ENCODE measurements at places on chromosomes 5 and 9.

DNA sequence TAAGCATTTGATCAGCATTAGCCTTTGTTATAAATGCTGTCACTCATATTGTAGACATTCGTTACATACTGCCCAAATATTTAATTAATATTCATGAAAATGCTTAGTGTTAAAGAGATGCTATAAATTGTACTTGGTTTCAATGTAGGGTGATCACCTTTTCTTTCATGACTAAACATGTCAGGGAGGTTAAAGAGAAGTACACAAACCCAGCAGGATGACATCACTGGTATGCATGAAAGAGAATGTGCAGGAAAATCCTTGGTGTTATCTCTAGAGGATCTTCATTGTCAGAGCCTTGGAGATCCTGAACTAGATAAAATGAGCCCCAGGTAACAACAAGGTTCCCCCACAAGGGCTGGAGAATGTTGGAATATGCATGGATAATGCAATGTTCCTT lies 33.0 kb upstream of the SV2C start:
- DNase-seq: no peak

DNA sequence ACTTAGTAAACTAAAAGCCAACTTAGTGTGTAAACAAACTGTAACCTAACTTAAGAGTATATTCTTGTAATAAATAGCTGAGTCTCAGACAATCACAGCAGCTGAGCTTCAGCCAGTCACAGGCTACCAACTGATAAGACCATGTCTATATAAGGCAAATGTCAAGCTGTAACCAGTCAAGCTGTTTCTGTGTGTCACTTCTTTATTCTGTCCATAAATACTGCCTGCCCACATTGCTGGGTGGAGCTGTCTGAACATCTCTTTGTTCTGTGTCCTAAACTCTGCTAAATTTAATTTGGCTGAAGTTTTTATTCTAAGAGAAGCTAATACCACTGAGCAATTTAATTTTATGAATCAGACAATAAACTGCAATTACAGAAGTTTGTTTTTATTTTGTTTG lies 412.1 kb upstream of the CDH10 start:
- DNase-seq: no peak

DNA sequence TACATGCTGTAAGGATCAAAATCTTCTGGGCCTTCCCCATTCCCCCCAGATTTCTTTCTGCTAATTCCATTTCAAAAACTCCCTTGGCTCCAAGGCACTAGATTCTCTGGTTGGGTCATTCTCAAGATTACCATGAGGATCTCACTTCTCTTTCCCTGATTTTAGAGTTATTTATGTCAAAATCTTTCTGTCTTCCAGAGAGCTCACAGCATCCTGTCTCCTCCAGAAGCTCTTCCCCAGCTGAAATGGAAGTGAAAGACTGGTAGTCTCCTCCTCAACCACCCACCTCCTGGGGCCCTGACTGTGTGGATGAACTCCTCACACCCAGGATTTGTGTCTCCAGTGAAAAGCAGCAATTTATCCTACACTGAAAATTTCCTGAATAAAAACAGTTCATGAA lies 11.9 kb upstream of the ZNF366 start:
- no peak for DNase-seq

- DNase-seq: no peak
Observed at GRCh38 chr5:74310386-74310785, 330.1 kb downstream of the ENC1 start.

DNA sequence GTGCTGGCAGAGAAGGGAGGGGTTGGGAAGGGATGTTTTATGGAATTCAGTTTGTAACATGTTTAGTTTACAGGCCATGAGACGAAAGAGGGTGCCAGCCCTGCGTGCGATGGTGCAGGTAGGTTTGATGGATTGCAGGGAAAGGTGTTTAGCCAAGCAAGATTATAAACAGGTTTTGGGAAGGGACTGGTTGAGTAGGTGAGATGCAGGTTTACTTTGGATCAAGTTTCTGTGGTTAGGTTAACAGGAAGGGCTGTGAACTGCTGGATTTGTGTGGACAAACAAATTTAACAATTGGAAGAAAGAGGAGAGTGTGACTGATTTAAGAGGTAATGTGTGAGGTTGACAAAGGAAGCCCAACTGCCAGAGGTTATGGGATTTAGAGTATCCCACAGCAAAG lies 32.6 kb upstream of the GPX3 start:
- no peak for DNase-seq

DNA sequence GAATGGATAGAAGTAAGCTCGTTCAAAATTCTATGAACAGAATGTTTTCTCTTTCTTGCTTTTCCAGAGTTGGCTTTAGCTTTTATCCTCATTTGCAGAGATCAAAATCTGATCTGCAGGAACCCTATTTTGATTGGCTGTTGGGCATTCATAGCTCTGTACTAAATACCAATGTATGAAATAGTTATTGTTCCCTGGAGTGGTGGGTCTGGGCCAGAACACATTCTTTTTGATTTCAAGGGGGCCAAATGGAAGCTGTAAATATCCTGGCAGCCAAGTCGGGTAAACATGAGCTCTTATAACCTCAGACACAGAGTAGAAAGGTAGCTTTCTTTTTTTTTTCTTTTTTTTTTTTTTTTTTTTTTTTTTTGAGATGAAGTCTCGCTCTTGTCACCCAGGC lies 241.5 kb downstream of the PDZD2 start:
- no peak for DNase-seq

- no peak for DNase-seq
Observed at GRCh38 chr5:118095115-118095514, 893.2 kb downstream of the DTWD2 start.

Measured in AG09319 (cell line).